ENCODE measurements at places on chromosomes 5 and 9. TPM values are rescaled to one million over a fixed set of nuclear protein-coding genes. Genes with fewer than 3 reads are reported as not detected.

DNA sequence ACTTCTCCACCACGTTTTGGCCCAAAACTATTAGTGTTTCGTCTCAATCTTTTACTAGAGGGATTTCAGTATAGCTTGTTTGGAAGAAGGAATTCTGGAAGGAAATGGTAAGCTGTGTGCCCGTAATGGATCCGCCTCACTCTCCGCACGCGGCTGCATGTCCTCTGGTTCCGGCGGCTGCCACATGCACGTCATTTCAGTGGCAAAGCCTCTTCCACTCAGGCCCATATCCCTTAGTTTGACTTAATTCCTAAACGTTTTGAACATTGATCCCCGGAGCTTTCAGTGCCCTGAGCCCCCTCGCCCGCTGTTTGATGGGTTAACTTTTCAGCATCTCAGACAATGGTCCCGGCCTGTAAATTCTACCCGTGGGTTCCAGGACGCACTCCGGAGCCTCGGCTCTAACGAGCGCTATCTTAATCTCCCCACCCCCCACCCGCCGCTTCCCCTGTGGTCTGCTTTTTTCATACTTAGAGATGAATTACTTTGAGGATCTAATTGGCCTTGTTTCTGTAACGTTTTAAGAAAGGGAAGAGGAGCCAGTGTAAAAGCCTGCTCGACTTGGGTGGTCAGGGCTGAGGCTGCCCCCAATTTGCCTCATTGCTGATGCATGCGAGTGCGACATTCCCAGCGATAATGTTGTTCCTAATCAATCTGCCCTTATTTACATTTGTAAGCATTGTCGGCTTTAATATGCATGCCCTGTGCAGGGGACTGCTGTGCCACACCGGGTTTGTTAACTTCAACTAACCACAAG lies 4.6 kb downstream of the PTCH1 start:
- DNase-seq = no peak

DNA sequence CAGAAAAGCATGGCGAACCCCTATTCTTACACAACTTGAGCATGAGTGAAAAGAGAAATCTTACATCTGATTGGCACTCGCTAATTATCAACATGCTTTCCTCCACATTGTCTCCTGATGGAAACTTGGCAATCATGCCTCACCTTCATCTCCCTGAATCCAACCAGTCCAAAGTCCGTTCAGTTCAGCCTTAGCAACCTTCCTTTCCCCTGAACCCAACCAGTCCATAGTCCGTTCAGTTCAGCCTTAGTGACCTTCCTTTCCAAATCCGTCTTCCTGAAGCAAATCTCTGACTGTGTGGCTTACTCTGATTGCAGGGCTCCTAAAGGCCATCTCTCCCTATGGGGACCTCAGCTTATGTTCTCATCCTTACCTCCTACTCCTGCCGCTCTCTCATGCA lies 538.3 kb upstream of the CLINT1 start:
- DNase-seq = no peak

DNA sequence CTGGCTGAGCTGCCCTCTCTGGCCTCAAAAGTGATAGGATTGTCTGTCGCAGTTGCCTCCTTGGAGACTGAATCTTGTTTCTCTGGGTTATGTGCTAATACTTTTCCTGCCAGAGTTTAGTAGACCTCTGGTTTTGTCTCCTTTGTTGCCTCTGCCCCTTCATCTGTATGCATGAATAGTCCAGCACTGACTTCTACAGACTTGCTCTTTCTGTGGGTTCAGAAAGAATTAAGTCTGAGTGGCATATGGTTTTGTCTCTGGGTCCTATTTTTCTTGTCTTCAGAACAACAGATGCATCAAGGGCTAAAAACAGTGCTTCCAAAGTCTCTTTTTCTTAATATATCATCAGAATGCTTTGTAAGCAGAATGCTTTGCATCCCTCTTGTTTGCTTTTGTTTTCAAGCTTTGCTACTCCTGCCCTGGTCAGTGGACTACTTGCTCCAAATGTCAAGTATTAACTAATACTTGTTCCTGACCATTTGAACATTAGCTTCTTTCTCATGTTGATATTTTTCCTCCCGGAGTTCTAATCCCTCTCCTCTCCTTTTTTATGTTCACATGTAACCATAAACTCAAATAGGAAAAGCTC lies 131.7 kb downstream of the UNC13B start:
- DNase-seq = no peak

DNA sequence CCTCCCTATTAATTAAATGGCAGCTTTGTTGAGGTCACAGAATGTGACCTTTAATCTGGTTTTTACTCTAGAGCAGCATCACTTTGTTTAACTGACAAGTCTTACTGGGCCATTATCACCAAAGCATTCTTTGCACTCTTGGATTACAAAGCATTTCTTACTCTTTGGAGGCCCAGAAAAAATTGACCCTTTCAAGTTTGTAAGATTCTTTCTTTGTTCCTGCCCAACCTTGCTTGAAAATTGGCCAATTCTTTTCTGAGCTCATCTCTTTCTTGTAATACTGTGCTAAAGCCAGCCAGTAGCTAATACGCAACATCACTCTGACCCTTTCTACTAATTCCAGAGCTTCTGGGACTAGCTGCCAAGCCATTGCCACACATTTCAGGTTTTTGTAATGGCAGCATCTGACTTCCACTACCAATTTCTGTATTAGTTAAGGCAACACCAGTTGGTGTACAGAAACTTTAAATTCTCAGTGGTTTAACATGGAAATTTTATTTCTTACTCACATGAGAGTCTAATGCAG lies 131.6 kb downstream of the PRDM6 start:
- DNase-seq = no peak

DNA sequence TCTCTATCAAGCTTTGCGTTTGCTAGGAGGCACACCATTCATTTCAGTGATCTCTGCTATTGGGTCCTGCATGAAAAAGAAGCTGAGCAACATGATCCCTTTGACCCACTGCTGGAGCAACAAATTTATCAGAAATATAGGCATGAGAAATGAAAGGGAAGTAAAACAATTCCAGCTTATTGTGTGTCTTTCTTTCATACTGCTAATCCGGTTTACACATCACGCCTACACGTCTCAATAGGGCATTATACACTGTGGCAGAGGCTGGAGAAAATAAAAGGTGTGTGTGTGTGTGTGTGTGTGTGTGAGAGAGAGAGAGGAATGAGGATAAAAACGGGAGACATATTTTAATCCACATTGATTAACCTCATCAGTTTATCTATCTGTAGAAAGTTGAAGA lies 2.4 kb downstream of the PTCH1 start:
- DNase-seq = no peak

DNA sequence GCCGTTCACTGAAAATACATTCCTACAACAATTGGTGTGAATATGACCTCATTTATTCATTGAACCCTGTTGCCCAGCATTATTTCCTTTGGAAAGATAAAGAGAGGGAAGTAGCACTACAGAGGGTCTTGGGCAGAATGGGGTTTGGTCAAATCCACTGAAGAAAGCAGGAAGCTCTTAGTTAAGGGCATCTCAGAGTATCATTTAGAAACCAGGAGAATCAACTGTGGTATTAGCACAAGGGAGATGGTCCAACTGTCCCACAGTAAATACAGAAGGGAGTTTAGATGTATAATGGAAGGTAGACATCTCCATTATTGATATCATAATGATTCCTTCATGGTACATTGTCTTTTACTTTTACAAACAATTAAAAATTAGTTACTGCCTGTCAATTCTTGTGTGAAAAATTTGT lies 47.1 kb downstream of the LIX1 start:
- DNase-seq = no peak

DNA sequence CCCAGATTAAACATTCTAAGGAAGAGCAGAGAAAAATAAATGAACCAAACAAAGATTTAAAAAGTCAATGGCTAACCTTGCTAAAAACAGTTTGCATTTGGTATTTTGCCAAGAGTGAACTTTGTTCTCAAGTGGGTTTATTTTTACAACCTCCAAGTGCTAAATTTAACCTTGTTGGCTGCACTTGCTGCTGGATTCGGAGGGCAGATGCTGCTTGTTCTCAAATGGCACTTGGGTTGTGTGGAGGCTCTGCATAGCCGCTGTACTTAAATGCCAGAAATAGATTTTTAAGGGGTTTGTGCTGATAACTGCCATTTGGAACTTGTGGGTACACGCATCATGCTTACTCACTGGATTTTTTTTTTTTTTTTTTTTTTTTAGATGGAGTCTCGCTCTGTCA lies 13.3 kb upstream of the SPATA24 start:
- no peak for DNase-seq

- no peak for DNase-seq
These were observed 108.5 kb downstream of the NFIB start for GRCh38 chr9:14205463-14205862.

GRCh38 chr5:157528036-157528632 lies 47.4 kb downstream of the ADAM19 start:
- DNase-seq = no peak

- no peak for DNase-seq
These were observed 81.7 kb downstream of the ADAMTS2 start for GRCh38 chr5:179263391-179264052.

DNA sequence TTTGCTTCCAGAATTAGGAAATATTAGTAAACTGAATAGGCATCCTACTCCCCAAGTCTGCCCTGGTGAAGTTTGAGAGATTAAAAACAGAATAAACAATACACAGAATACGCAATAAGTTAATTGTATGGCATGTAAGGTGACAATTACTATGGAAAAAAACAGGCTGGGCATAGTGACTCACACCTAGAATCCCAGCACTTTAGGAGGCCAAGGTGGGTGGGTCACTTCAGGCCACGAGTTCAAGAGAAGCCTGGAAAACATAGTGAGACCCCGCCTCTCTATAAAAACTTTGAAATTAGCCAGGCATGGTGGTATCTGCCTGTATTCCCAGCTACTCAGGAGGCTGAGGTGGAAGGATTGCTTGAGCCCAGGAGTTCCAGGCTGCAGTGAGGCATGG lies 64.2 kb upstream of the SUSD1 start:
- DNase-seq = no peak

The TIMD4 gene
- total RNA-seq = 1.2 TPM

The SARDH gene
- total RNA-seq = 5.5 TPM

The SPATA31A3 gene
- not detected for total RNA-seq

The CORO2A gene
- total RNA-seq = 2.1 TPM

The DBH gene
- not detected for total RNA-seq

The RAB3C gene
- total RNA-seq = not detected

The CNTLN gene
- total RNA-seq = 0.11 TPM

Data from activated T-cell treated with anti-CD3 and anti-CD28 coated beads, Interleukin-2, amount 50 U/mL, for 4 hours (primary cell).